ENCODE measurements at places on chromosomes 6 and 20.

DNA sequence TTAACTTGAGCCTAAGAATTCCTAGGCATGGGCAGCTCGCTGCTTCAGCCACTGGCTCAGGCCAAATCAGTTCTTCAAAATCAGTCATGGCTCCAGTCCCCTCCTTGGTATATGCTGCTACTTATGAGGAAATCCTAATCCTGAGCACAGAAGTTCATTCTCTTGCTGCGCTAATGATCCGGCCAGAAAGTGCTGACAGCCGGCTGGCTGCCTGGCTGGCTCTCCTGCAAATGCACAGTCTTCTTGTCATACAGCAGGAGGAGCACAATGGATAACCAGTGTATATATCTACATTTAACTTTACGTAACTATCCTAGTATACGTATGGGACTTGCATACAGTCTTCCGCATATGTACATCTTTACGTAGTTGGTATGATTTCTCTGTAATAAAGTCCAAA, 500.8 kb downstream of the PRKN start:
- DNase-seq, result no peak

- no peak for DNase-seq
These were observed 5.1 kb upstream of the MYO6 start for GRCh38 chr6:75743971-75744370.

GRCh38 chr20:19785173-19785982, 27.3 kb downstream of the RIN2 start:
- no peak for DNase-seq

- DNase-seq, result no peak
These were observed 6.5 kb downstream of the EYS start for GRCh38 chr6:65700561-65700960.

DNA sequence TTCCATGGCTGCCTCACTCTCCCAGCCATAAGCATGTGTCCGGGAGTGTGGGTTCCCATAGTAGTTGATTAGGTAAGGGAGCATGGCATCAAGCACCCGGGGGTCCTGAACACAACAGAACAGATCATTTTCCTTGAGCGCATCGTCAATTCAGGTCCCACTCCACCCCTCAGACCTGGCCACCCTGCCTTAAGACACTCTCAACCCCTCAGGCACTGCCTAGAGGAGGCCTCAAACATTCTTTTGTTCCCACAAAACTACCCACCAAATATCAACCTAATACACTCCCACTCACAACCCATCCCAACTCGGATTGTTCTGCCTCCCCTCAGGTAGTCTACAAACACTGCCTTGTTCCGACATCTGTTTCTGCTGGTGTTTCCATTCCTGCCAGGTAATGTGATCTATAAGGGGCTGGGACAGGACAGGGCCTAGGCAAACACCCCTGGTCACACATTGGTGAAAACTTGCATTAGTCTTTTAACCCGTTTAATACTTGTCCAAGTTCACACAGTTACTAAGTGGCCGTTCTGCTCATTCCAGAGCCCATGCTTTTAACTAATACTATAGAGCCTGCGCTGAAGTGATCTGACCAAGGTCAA, 1.4 kb downstream of the NFS1 start:
- no peak for DNase-seq

- DNase-seq, result no peak
These were observed 192.5 kb upstream of the RREB1 start for GRCh38 chr6:6915219-6915618.

- DNase-seq, result no peak
These were observed 179.0 kb upstream of the MAP3K7 start for GRCh38 chr6:90765895-90766294.

GRCh38 chr6:3194535-3195419, 32.7 kb downstream of the TUBB2B start:
- DNase-seq, result no peak

DNA sequence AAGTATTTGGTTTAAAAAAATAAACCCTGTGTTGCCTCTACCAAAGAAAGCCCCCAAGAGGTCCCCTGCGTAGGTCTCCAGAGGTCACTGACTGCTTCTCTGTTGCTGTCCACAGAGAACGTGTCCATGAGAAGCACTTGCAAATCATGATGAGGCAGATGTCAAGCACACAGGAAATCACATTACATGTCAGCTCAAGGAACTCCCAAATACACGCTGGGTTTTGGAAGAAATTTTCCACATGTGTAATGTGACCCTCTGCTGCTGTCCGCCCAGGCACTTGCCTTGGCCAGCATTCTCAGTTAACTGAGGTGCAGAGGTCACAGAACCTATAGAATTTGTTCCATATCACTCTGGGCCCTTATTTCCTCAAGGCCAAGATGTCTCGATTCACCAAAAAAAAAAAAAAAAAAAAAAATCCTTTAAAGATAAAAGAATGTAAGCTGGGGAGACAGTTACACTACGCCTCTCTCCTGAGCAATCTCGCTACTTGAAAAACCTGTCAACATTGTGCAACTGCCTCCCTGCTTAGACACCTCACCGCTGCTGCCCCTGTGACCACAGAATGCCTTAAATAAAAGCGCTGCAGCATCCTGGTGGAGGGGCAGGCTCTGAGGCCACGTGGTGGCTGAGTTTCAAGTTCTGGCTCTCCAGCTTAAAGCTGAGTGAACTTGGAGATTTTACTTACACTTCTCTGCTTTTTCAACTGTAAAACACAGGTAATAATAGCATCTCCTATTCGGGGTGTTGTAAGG, 42.3 kb downstream of the SLC22A23 start:
- no peak for DNase-seq

DNA sequence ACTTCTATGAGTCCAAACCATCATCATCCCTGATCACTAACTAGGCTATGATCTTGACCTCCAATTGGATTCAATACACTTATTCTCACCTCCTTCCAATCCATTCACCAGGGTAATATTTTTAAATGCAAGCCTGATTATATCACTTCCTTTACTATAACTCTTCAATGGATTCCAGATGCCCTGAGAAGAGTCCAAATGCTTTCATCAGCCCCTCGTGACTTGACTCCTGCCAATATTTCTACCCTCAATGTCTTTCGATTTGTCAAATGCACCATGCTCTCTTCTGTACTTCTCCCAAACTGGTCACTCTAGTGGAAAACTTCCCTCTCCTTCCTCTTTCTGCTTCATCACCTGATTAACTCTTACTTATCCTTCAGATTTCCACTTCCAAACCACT, 70.8 kb downstream of the CD164 start:
- DNase-seq, result no peak

GRCh38 chr20:60203451-60203850, 245.2 kb downstream of the CDH26 start:
- no peak for DNase-seq

GRCh38 chr20:7161690-7162089, 394.2 kb downstream of the BMP2 start:
- no peak for DNase-seq

DNA sequence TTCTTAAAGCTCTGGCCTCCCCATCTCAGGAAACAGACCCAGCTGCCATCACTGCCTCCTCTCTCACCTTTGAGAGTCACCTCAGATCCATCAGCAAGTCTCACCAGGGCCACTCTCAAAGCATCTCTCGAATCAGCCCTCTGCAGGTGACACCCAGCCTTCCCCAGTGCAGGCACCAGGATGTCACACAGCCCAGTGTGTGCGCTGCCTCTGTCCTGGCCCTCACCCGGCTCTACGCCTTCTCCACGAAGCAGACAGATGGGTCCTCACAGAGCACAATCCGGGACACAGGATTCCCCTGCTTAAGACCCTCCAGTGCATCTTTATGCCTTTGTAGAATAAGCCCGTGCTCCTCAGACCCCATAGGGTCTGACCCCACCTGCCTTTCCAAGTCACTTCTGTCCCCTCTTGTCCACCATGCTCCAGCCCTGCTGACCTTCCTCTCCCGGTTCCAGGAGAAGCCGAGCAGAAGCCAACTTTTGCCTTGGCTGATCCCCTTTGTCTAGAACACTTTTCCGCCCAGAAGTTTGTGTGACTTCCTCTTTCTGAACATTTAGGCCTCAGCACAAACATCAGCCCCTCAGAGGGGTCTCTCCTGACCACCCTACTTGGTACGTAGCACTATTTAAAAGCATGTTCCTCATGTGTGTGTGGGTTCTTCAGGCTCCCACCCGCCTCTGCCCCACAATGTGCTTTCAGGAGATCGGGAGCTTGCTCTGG, 60.2 kb downstream of the PSMG4 start:
- no peak for DNase-seq

DNA sequence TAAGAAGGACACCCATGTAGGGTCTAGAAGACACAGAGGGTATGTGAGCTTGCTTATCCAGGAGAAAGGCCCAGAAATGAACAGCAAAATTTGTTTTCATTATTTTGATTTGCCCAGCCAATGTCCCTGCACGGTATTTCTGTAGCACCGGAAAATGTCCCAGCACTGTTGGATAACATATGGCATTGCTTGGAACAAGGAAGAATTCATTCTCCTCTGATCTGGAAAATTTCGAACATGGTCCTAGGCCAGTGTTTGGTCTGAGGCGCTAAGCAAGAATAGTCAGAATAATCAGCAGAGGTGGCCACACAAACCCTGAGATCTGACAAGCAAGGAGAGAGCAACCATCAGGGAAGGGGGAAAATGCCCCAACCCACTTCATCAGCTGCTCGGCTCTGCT, 26.6 kb downstream of the ROS1 start:
- DNase-seq, result no peak

- no peak for DNase-seq
These were observed 69.4 kb downstream of the KCNQ5 start for GRCh38 chr6:72691249-72691648.

GRCh38 chr6:116579143-116579542, 7.8 kb downstream of the RWDD1 start:
- no peak for DNase-seq

GRCh38 chr20:1631309-1632151, 11.7 kb upstream of the SIRPB1 start:
- DNase-seq, result no peak
